IPS DF 6.9 (cell line): ENCODE measurements at places on chromosomes 11 and 22.

GRCh38 chr11:367956-368413 lies 1.3 kb upstream of the B4GALNT4 start:
- DNase-seq, result no peak

GRCh38 chr11:126432525-126432924 lies 77.0 kb downstream of the ST3GAL4 start:
- DNase-seq, result no peak

- no peak for DNase-seq
These were observed 160.9 kb downstream of the CACNA1I start for GRCh38 chr22:39731481-39731880.

GRCh38 chr11:114909866-114910265 lies 231.5 kb downstream of the NXPE2 start:
- DNase-seq, result peak; percentile 25

DNA sequence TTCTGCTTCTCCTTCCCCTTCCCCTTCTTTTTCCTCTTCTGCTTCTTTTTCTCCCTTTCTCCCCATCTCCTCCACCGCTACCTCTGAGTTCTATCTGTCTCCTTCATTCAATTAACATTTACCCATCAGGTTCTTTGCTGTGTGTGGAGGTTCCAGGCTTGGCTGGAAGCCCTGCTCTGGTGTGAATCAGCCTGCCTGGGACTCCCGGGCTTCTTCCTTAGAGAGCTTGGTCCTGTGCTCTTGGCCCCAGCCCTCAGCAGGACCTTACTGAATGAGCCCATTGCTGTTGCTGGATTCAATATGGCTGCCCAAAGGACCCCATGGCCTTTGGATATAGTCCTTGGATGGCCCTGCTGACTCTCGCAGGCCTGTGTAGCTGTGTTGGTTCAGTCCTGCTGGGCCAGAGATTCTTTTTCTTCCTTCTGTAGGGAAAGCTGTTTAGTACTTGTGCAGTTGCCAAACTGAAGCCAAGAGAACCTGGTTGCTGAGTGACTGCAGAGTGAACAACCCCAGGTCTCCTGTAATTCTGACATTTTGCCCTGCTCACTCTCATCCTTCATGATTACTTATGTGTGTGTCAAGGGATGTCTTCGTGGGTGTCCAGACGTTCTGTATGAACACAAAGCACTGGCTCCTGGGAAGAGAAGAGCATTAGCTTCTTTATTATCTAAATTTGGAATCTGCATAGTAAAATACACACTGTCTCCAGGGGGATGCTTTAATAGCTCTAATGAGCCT lies 81.0 kb upstream of the ZBED5 start:
- no peak for DNase-seq

- peak; percentile 61 for DNase-seq
These were observed 104.0 kb downstream of the FAR1 start for GRCh38 chr11:13772223-13773046.

DNA sequence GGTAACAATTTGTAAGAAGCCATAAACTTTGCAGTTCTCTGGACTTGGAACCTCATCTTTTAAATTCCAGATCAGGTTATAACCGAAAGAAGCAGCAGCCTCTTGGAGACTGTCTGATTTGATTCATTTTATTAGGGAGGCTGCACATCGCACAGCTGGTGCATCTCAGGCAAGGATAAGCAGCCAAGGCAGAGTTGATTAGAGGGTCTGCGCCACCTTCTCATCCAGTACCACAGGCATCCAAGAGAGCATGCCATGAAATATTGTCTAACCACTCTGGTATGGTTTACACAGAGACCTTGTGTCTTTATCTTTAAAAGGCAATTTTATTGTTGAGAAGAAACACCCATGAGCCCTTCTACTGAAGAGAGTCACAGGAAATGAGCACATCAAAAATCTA lies 16.2 kb upstream of the CWF19L2 start:
- DNase-seq, result no peak
